ENCODE measurements at places on chromosomes 2 and 18.

DNA sequence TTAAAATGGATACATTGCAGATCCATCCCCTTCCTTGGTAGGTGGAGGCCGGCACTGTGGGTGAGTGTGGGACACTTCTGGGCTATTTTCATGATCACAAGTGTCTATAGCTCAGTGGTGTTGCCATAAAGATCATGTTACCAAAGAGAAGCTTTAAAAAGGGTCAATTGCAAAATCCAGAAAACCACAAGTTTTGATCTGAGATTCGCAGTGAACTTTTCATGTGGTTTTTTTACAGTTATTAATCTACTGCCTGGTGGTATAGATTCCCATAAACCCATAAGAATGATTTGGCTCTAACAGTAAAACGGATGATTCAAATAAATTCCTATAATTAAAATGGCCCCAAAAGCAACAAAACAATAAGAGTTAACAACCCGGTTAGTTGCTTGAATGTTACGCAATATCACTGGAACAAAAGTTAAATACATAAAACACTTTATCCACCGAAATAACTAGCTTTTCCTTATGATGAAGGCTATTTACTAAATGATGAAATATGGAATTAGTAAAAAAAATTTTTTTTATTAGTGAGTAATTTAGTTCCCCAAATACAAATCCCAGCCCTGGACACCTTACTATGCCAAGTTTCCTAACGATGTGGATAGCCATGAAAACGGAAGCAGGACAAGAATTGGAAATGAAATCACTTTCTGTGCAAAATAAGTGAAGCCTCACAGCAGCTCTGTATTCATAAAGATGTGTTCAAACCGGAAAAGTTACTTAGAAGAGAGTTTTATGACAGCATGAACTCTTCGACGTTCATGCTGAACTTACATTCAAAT, 95.6 kb upstream of the THOC1 start:
- no peak for DNase-seq

- DNase-seq: no peak
Observed at GRCh38 chr18:64240316-64240715, 91.4 kb upstream of the LINC00305 start.

GRCh38 chr18:6994056-6994770, 123.4 kb downstream of the LAMA1 start:
- no peak for DNase-seq

GRCh38 chr2:100291152-100291970, 30.9 kb downstream of the LONRF2 start:
- DNase-seq: peak; percentile 97

DNA sequence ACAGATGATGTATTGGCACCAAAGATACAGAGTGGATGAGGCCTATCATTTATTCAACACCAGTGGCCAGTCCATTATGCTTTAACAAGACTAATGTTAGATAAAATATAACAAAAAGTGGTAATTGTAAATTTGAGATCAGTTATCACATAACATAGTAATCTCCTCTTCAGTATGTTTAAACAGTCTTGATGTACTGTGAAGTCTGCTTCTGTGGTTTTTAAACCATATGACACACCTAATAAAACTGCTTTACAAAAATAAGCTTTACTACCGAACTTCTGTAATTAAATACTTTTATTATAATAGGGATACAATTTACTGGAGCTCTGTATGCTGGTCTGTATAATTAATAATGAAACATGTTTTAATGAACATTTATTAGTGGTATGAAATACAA, 2156.1 kb upstream of the CELF4 start:
- no peak for DNase-seq

DNA sequence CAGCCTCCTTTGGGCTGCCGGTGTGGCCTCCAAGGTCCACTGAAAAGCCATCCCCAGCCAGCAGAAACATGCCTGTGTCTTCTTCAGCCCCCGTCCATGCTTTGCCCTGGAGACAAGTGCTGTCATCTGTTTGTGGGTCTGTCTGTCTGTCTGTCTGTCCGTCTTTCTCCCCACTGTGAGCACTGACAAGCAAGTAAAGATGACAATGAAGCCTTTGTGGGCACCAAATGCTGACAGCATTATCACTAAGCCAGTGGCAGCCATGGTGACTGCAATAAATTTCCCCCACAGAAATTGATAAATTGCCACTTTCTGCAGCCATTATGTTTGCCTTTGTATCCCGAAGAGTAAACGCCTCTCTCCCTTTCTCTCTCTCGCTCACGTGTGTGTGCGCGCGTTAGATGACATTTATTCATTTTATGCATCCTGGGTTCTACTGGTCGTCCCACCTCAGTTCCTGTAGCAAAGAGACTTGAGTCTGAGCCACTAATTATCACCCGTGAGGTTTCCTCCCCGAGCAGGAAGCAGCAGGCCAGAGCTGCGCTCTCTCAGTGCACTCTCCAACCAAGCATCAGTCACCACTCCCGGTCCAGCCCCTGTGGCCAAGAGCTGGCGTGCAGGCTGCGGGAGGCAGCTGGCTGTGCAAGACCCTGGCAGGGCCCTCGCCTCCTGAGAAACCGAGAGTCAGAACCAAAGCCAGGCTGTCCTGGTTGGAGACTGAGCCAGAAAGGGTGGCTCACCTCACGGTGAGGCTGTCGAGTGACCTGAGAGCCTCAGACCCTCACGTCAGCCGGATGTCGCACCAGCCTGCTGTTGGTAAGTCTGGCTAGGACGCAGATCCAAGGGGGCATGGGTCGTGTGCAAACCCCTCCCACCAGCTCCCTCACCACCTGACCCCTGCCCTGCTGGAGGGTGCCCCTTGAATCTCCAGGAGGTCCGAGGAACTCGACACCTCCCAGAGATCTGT, 6.9 kb downstream of the STEAP3 start:
- DNase-seq: peak; percentile 64

- DNase-seq: no peak
Observed at GRCh38 chr2:171957061-171957460, 34.8 kb downstream of the HAT1 start.

- no peak for DNase-seq
Observed at GRCh38 chr2:84338069-84338468, 121.0 kb downstream of the SUCLG1 start.

GRCh38 chr2:169480079-169480465, 778 bp downstream of the BBS5 start:
- no peak for DNase-seq

DNA sequence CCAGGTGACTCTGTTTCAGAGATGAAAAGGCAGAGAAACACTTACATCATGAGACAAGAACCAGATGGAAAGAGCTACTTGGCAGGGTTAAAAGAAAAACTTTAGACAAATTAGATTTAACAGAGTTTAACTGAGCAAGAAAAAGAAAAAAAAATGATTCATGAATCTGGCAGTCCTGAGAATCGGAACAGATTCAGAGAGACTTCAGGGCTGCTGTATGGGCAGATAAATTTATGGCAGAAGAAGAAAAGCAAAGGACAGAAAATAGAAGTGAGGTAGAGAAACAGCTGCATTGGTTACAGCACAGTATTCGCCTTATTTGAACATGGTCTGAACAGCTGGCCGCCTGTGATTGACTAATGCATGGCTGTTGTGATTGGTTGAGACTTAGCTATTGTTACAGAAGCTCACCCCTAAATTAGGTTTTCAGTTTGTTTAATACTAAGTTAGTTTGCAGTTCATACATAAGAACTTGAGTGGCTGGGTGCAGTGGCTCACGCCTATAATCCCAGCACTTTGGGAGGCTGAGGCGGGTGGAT, 43.0 kb upstream of the RHOB start:
- DNase-seq: no peak

DNA sequence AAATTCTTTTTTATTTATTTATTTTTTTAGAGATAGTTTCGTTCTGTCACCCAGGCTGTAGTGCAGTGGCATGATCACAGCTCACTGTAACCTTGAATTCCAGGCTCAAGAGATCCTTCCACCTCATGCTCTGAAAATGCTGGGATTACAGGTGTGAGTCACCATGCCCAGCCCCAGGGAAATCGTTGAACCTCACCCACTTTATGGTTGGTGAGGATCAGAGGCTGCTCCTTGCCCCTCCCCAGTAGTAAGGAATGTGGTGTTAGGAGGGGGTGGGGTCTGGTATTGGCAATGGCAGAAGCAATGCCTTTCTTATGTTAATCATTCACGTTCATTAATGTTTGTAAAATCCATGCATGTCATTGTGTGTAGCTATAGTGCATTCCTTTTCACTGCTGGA, 161.9 kb downstream of the SUCLG1 start:
- no peak for DNase-seq

DNA sequence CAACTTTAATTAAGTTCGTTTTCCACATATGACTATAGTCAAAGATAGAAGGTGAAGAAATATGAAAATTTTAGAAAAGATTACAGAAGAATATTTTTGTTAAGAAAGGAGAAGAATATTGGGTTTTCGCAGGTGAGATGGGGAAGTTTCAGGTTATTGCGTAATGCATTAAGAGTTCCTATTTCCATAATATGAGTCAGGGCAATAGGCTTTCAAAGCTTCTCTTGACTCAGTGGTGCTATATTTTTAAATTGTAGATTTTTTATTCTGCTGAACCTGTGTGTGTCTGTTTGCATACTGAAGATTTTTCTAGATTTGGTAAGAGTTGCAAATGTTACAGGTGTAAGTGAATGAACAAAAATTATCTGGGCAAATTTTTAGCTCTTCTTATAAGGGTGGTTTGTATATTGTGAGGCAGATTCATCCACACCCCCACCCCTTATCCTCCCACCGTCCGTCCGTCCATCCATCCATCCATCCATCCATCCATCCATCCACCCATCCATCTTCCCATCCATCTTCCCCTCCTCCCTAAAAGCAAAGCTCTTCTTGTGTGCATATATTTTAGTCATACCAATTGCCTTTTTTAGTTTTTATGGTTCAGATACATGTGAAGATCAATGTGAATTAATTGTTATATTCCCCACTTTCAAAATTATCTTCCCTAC, 69.6 kb downstream of the MYO1B start:
- no peak for DNase-seq

DNA sequence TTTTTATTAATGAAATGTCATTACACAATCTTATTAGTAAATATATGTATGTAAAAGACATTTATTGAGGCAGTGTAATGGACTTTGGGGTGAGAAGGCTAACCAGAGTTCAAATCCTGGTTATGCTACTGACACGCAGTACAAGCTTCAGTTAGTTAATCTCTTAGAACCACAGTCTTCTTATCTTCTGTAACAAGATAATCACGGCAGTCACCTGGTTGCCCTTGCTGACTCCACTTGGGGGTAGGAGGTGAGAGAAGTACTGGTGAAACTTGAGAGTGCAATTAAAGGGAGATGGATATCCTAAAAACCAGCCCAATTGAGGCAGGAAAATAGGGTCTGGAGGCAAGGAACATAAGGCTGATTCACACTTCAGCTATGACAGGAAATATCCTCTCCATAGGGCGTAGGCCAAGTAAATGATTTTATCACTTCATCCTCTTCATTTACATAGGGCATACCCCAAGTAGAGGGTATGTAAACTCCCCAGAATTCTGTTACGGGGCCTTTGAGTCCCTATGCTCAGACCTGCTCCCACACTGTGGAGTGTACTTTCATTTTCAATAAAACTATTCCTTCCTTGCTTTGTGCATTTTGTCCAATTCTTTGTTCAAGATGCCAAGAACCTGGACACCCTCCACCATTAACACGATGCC, 21.3 kb downstream of the SKA1 start:
- no peak for DNase-seq

DNA sequence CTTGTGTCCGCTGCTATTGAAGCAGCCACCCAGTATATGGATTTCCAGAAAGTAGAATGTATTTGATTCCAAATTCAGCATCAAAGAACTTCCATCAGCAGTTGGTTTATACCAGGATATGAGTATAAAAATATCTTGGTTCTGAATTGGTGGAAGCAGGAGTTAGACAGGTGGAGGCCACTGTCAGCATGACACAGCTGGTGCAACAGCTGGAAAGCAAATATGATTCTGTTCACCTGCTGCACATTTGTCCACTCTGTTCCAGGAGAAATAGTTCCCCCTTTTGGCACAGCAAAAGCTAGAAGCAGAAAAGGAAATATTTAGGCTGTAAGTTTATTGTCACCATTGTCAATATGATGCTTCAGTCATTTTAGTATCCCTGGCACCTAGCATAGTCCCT, 41.2 kb downstream of the KIAA2012 start:
- DNase-seq: no peak

DNA sequence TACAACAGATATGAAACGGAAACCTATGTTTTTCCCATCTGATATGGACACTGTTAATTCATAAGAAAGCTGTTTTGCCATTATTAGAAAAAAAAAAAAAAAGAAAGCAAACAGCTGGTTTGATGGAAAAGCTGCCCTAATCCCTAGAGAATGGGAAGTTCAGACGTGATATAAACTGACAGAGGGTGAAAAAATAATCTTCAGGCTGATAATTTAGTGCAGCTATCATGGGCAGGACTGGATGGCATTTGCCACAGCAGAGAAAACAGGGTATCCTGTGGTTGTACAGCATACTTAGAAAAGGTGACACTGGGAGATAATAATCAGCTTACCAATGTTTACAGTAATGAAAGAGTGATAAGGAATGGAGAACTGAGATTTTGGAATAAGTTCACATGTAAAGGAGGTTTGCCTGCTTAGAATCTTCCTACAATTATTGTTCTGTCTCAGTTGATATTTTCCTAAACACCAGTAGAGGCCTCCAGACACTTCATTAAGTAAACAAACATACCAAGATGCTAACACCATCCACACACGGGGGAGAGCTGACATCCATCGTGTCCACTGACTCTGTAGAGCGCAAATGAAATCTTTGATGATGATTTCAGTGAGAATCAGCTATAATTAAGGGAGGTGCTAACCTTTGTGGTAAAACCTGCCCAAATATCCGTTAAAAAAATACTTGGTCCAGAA, 211.6 kb upstream of the MMADHC start:
- DNase-seq: no peak

DNA sequence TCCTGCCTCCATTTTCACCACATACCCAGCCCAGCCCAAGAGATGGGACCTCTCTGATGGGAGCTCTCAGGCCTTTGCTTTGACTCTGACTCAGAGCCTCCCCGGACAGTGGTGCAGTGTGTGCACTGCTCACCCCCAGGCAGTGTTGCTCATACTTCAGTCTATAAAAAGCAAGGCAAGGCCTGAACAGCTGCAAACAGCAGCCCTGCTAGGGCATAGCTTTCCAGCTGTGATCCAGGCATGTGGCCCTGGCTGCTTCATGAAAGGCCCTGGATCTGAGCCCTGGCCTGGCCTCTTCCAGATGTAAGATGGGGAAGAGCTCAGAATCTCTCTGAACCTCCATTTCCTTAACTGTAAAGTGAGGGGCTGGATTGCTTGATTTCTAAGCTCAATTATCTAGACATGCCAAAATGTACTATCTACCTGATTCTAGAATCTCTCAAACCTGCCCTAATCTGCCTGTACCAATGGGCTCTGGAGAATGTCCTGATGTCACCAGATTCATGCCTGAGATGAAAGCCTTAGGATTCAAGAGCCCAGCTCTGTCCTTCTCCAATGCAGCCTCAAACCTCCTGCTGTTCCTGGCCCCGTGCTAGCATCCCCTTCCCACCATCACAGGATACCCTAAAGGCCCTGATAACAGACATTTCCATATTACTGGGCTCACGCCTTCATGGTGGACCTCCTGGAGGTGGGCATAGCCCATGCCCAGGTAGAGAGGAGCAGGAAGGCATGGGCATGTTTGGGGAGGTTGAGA, 206.9 kb downstream of the ARL4C start:
- peak; percentile 93 for DNase-seq

GRCh38 chr2:174442546-174443510, 44.0 kb downstream of the GPR155 start:
- peak; percentile 72 for DNase-seq

- no peak for DNase-seq
Observed at GRCh38 chr2:235419996-235420395, 73.8 kb upstream of the AGAP1 start.

GRCh38 chr18:57081899-57082298, 65.0 kb upstream of the BOD1L2 start:
- no peak for DNase-seq

- DNase-seq: no peak
Observed at GRCh38 chr2:107545066-107545465, 281.6 kb upstream of the RGPD4 start.

Data from brain microvascular endothelial cell (primary cell).